Activated T-helper 17 cell treated with anti-CD3 and anti-CD28 coated beads, Interleukin-2, amount 50 U/mL, for 72 hours (primary cell): ENCODE measurements at places on chromosomes 1 and 21.

GRCh38 chr21:37297364-37297763, 30.2 kb upstream of the VPS26C start:
- no peak for ATAC-seq
- H3K4me3 ChIP-seq: no peak overlapping the region
- H3K36me3 ChIP-seq: no peaks in the 10 kb centered on the region
- no peak overlapping the region for H3K27ac ChIP-seq

DNA sequence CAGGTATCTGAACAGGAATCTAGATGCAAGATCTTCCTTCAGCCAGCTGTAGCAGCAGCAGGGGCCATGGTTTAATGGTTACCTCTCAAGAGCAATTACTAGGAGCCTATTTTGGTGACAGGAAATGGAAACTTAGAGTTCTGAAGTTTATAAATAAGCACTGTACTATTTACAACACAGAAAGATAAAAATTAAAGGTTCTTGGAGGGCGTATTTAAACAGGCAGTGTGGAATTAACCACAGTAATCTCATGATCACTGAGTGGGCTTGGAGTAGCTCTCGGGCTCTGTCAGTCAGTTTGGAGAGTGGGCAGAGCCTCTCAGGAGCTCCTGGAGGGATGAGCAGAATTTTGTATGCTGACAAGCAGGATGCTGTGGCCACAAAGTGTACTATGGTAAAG, 10.2 kb upstream of the FCRL5 start:
- H3K27me3 ChIP-seq: peaks cover 39% of the 10 kb centered on the region
- no peaks in the 10 kb centered on the region for H3K36me3 ChIP-seq
- no peaks in the 10 kb centered on the region for H3K4me1 ChIP-seq
- H3K27ac ChIP-seq: no peak overlapping the region
- no peak for ATAC-seq

- peak overlapping the region; percentile 93 for H3K27ac ChIP-seq
- no peaks in the 10 kb centered on the region for H3K27me3 ChIP-seq
- H3K4me3 ChIP-seq: peak overlapping the region; percentile 91
- peaks cover 34% of the 10 kb centered on the region for H3K4me1 ChIP-seq
- H3K36me3 ChIP-seq: peaks cover 30% of the 10 kb centered on the region
- no peak for ATAC-seq
Observed at GRCh38 chr1:155000411-155000725, 2.2 kb upstream of the ZBTB7B start.

DNA sequence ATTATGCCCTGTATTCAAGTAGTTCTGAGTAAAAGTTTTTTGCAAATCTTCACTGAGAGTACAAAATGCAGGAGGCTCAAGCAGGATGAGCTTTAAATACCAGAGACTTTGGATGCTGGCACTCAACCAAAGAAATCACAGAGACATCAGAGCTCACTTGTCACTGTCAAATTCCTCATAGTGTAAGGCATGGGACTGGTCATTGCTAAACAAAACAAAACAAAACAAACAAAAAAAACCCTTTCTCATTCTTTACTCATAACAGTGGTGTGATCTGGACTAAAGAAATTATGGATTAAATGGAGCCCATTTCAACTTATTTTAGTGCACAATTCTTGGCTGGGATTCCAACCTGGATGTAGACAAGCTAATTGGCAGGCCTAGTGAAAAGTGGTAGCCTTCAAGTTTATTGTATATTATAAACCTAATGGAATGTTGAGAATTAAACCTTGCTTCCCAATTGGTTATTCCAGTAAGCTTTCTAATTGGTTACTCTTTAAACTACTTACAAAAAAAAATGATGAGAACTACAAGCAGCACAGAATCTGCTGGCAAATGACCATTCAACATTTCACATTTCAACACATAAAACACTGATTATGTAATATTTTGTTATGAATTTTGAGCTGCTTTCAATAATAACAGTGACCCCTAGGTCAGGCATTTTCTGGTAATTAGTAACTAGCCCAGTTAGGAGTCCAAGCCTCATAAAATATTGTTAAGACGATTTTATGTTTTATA, 30.6 kb upstream of the NEK7 start:
- no peaks in the 10 kb centered on the region for H3K4me1 ChIP-seq
- H3K36me3 ChIP-seq: no peaks in the 10 kb centered on the region
- H3K27me3 ChIP-seq: no peaks in the 10 kb centered on the region
- H3K27ac ChIP-seq: no peak overlapping the region

DNA sequence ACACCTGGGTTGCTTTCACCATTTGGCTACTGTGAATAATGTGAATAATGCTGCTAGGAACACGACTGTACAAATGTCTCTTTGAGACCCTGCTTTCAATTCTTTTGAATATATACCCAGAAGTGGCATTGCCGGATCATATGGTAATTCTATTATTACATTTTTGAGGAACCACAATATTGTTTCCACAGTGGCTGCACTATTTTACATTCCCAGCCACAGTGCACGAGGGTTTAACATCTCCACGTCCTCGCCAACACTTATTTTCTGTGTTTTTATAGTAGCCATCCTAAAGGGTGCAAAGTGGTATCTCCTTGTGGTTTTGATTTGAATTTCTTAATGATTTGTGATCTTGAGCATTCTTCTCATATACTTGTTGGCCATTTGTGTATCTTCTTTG, 15.7 kb downstream of the FHAD1 start:
- no peaks in the 10 kb centered on the region for H3K36me3 ChIP-seq
- peaks cover 28% of the 10 kb centered on the region for H3K27me3 ChIP-seq
- H3K27ac ChIP-seq: no peak overlapping the region
- H3K4me3 ChIP-seq: no peak overlapping the region
- peaks cover 12% of the 10 kb centered on the region for H3K4me1 ChIP-seq

GRCh38 chr1:7891804-7892203, 38.9 kb upstream of the UTS2 start:
- H3K4me1 ChIP-seq: no peaks in the 10 kb centered on the region
- H3K27ac ChIP-seq: no peak overlapping the region
- no peaks in the 10 kb centered on the region for H3K36me3 ChIP-seq
- no peak for ATAC-seq
- no peak overlapping the region for H3K4me3 ChIP-seq

- H3K4me1 ChIP-seq: peaks cover 58% of the 10 kb centered on the region
- no peak for ATAC-seq
- no peak overlapping the region for H3K27ac ChIP-seq
- peak overlapping the region; percentile 93 for H3K4me3 ChIP-seq
- H3K36me3 ChIP-seq: peaks cover 74% of the 10 kb centered on the region
Observed at GRCh38 chr21:43869486-43870325, 4.7 kb downstream of the AGPAT3 start.

DNA sequence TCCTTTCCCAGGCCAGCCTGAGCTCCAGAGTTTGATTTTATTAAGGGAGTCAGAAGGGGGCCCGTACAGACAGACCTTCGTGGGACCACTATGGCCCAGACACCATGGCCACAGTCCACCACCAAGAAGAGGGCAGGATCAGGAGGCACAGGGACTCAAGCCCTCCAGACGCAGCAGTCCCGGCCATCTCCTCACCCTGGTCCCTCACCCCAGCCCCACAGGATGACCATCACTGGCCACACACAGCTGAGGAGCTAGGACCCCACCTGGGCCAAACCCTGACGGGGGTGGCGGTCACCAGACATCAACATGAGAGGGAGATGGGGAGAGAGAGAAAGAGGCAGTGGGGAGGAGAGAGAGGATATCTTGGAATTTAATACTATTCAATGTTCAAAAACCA, 29.2 kb upstream of the AGPAT3 start:
- no peaks in the 10 kb centered on the region for H3K4me1 ChIP-seq
- no peaks in the 10 kb centered on the region for H3K36me3 ChIP-seq
- no peak overlapping the region for H3K4me3 ChIP-seq
- ATAC-seq: no peak

DNA sequence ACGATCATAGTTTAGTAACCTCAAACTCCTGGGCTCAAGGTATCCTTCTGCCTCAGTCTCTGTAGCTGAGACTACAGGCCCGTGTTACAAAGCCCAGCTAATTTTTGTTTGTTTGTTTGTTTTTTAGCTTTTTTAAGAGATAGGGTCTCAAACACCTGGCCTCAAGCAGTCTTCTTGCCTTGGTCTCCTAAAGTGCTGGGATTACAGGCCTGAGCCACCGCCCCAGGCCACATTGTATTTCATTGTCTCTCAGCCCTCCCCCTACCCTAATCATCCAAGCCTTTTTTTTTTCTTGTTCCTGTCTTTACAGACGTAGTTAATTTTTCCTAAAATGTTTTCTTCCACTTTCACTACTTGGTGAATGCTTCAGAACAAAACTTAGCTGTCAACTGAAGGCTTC, 5.4 kb downstream of the CDC7 start:
- no peaks in the 10 kb centered on the region for H3K27me3 ChIP-seq
- peaks cover 67% of the 10 kb centered on the region for H3K36me3 ChIP-seq
- no peak overlapping the region for H3K4me3 ChIP-seq

DNA sequence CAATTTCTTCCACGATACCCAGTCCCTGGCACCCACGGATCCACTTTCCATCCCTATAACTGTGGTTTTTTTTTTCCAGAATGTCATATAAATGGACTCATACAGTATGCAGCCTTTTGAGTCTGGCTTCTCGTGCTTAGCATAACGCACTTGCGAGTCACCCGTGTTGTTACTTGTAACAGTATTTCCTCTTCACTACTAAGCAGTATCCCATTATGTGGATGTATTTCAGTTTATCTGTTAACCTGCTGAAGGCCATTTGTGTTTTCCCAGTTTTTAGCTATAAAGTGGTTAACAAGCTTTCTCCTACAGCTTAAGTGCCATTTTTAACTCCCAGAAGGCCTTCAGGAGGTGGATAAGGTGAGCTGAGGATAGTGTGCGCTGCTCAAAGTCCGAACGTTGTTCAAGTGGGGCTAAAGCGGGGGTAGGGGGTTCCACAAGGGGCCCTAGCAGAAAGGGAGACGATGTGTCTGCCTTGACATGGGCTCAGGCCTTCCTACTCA, 829 bp downstream of the ADAR start:
- peak overlapping the region; percentile 88 for H3K27ac ChIP-seq
- peaks cover 67% of the 10 kb centered on the region for H3K4me1 ChIP-seq
- ATAC-seq: peak; percentile 13
- H3K4me3 ChIP-seq: peak overlapping the region; percentile 88
- H3K27me3 ChIP-seq: no peaks in the 10 kb centered on the region

- H3K4me3 ChIP-seq: no peak overlapping the region
- no peaks in the 10 kb centered on the region for H3K4me1 ChIP-seq
- no peaks in the 10 kb centered on the region for H3K27me3 ChIP-seq
- no peak for ATAC-seq
- no peak overlapping the region for H3K27ac ChIP-seq
Observed at GRCh38 chr1:1752636-1753606, 25.3 kb downstream of the NADK start.

DNA sequence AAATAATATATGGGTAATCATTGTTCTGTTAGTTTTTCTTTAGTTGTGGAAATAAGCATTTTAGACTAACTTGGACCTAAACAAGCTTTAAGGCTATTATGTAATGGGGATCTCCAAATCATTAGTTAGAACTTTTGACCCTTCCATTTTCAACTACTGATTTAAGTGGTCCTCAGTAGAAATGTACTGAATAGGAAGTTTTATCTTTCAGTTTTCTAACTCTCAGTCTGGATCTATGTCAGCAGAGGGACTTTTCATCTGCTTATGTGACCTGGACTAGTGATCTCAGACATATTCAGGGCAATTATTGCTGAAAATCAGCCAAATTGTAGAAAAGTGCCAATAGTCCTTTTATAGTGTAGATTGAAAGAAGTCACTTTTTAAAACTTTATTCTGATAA, 56.0 kb downstream of the SASS6 start:
- peaks cover 13% of the 10 kb centered on the region for H3K4me1 ChIP-seq
- peak; percentile 63 for ATAC-seq
- peaks cover 100% of the 10 kb centered on the region for H3K36me3 ChIP-seq
- no peak overlapping the region for H3K4me3 ChIP-seq

- no peaks in the 10 kb centered on the region for H3K36me3 ChIP-seq
- no peak overlapping the region for H3K27ac ChIP-seq
- ATAC-seq: no peak
- no peaks in the 10 kb centered on the region for H3K4me1 ChIP-seq
- H3K4me3 ChIP-seq: no peak overlapping the region
- peaks cover 4% of the 10 kb centered on the region for H3K27me3 ChIP-seq
Observed at GRCh38 chr1:213751064-213751397, 236.7 kb upstream of the PROX1 start.

- ATAC-seq: no peak
- H3K4me1 ChIP-seq: peaks cover 13% of the 10 kb centered on the region
- H3K27me3 ChIP-seq: no peaks in the 10 kb centered on the region
Observed at GRCh38 chr1:145795257-145795881, 28.5 kb downstream of the RNF115 start.

GRCh38 chr1:174167265-174167803, 8.0 kb downstream of the RABGAP1L start:
- no peaks in the 10 kb centered on the region for H3K27me3 ChIP-seq
- peak overlapping the region; percentile 61 for H3K4me3 ChIP-seq
- peaks cover 43% of the 10 kb centered on the region for H3K4me1 ChIP-seq

- H3K27ac ChIP-seq: no peak overlapping the region
- no peak overlapping the region for H3K4me3 ChIP-seq
- H3K4me1 ChIP-seq: no peaks in the 10 kb centered on the region
Observed at GRCh38 chr1:93546162-93546863, 98.4 kb downstream of the FNBP1L start.

DNA sequence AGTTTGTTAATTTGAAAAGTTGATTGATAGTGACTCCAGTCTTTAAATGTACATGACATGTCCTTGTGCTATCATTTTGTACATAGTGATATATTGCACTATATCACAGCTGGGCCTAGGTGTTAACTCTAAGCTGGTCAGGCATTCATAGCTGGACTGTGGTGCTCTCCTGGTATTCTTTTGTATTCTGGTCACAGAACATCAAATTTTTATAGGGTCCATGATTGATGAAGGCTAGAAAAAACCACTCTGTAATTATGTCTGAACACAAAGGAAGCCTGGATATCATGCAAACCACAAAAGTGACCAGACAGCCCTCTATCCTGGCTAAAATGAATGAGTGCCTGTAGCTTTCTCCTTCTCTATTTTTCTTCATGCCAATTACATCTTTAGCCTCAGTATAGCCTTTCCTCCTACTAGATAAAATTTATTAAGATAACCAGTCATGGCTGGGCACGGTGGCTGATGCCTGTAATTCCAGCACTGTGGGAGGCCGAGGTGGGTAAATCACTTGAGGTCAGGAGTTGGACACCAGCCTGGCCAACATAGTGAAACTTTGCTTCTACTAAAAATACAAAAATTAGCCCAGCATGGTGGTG, 134.9 kb upstream of the B3GALT2 start:
- H3K4me1 ChIP-seq: no peaks in the 10 kb centered on the region
- no peaks in the 10 kb centered on the region for H3K27me3 ChIP-seq
- no peak overlapping the region for H3K27ac ChIP-seq
- ATAC-seq: no peak

DNA sequence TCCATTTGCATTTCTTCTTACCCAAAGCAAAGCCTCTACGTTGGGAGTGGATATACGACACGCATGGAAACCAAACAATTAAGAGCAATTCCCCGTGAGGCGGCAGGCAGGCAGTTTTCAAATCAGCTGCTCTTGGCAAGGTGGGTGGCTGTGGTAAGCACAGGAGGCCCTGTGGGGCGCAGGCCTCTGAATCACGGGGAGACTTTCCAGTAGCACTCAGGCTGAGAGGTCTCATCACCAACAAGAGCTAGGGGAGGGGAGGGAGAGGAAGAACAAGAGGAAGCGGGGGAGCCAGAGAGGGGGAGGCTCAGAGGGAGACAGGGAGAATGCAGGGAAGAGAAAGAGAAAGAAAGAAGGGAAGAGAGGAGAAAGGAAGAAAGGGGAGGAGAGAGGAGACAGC, 56.4 kb downstream of the MT1HL1 start:
- H3K27me3 ChIP-seq: no peaks in the 10 kb centered on the region
- no peak for ATAC-seq
- no peaks in the 10 kb centered on the region for H3K4me1 ChIP-seq

- H3K4me1 ChIP-seq: no peaks in the 10 kb centered on the region
- no peaks in the 10 kb centered on the region for H3K36me3 ChIP-seq
Observed at GRCh38 chr1:82065916-82066315, 265.2 kb downstream of the ADGRL2 start.
